NCI-H1048 (cell line): ENCODE measurements at places on chromosomes 16 and 17.

- DNase-seq = no peak
Observed at GRCh38 chr17:4469552-4469951, 29.1 kb upstream of the SPNS2 start.

- no peak for DNase-seq
Observed at GRCh38 chr17:59893676-59894100, 767 bp downstream of the RPS6KB1 start.

- DNase-seq = no peak
Observed at GRCh38 chr16:1443403-1443973, 868 bp downstream of the CCDC154 start.

DNA sequence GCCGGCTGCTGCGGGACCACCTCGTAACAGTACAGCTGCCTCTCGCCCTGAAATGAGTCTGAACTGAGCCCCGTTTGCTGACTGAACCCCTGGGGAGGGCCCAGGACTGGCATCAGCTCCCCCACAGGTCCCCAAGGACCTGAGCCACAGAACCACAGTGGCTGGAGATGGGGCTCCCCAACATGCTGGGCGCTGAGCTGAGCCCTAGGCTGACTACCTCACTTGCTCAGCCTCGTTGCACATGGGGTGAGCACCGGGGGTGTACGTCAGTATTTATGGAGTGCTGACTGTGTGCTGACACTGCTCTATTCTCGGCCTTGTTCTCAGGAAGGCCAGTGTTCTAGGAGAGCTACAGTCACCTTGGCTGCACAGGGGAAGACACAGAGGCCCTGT is 6.6 kb upstream of the VASN start:
- DNase-seq = no peak

- DNase-seq = no peak
Observed at GRCh38 chr16:57016301-57016700, 26.9 kb downstream of the NLRC5 start.

DNA sequence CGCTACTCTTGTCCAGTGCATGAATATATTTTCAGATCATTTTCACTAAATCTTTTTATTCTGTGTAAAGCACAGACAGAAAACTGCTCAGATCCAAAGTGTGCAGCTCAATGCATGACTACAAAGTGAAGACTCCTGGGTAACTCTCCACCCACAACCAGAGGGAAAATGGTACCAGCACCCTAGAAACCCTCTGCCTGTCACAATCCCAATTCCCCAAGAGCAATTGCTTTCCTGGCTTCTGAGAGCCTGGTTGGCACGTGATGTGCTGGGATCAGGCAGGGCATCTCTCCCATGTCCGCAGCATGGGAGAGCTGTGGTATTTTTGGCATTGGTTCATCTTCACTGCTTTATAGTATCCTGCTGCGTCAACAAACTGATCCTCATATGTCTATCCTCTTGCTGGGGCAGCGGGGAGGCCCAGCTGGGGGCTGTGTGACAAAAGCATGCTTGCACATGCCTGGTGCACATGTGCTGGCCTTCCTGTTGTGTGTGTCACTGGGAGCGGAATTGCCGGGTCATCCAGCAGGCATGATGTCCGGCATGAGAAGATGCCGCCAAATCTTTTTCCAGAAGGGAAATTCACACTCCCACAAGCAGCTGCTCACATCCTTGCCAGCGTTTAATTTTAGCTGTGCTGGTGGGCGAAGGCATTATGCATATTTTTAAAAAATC is 278.9 kb upstream of the FOXF1 start:
- no peak for DNase-seq
